Suprapubic skin (tissue), 4 donors: ENCODE measurements at places on chromosomes 7 and 10.

DNA sequence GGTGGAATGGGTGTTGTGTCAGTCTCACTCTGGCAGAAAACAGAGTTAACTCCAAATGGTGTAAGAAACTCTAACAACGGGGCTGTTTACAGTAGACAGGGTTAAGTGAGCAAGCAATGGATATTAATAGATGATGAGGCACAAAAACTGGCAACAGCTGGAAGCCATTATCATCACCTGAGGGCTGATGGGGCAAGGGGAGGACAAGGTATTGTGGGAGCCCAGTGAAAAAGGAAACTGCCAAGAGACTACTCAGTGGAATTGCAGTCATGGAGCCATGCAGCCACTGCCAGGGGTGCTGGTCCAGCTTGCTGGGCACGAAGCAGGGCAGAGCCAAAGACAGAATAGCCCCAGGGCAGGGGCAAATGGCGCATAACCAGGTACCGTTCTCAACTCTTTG is 260.7 kb downstream of the BICC1 start:
- H3K27me3 ChIP-seq = no peaks in the 10 kb centered on the region
- DNase-seq = no peak
- no peak overlapping the region for H3K27ac ChIP-seq
- H3K36me3 ChIP-seq = no peaks in the 10 kb centered on the region
- no peak overlapping the region for H3K4me3 ChIP-seq

DNA sequence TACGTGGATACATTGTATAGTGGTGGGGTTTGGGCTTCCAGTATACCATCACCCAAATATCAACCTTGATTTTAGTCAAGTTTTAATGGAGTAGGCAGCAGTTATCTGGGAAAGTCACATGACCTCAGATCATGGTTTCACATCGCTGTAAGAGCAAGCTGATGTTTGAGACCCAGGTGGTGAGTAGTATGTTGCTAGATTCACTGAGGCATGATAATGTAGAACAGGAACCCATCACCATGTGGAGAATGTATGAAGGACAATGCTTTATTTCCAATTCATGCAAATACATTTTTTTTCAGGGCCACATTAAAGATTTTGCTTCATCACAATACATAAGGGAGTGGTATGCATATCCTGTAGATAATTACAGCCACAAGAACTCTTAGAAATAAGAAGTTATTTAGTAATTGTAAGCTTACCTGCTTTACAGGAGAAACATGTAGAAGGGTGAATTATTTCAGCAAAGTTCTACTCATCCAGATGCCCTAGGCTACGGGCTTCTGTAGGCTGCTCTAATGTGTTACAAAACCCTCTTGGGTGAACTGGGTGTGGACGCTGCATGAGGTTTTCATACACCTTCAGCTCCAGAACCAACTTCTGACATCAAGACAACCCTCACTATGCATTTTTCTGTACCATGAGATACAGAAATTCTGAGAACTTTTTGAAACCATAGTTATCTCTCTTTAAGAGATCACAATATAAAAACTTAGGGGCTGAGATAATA is 27.6 kb upstream of the LAMB4 start:
- H3K36me3 ChIP-seq = no peaks in the 10 kb centered on the region
- no peak overlapping the region for H3K27ac ChIP-seq
- H3K27me3 ChIP-seq = no peaks in the 10 kb centered on the region

GRCh38 chr7:55129541-55130394 is 111.0 kb downstream of the EGFR start:
- H3K4me1 ChIP-seq = peaks cover 96% of the 10 kb centered on the region
- H3K27me3 ChIP-seq = no peaks in the 10 kb centered on the region
- H3K27ac ChIP-seq = peak overlapping the region; percentile 91
- H3K4me3 ChIP-seq = no peak overlapping the region
- DNase-seq = peak; percentile 59
- no peaks in the 10 kb centered on the region for H3K36me3 ChIP-seq

DNA sequence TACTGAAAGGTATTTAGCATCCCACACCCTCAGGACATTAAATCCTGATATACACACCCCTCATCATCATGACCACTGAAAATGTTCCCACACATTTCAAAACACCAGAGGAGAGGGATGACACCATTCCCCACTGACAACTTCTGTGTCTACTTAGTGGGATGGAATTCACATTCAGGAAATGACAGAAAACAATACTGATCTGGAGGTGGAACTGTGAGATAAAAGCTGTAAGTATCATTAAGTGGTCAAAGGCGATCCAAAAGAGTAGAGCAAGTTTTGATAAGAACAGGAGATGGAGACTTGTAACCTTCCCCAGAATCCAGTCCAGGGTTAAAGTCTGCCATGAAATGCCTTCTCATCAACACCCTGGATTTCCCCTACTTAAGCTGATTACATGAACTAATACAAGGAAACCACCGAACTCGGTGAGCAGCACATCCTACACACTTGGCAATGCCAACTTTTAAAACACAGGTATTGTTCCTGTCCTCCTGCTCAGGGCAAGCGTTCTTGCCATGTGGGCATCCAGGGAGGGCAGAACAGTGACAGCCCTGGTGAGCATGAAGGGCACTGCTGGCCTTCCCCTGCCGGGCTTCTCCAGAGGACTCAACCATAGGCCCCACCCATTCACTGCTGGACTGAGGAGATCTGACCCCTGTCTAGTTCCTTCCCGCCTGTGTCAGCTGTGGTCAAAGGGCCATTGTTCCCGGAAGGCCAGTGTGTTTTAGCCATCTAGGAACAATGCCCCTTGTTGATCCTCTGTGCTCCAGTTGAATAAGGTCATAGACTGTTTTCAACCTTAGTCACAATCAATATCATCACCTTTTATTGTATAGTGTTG is 85.0 kb downstream of the SGMS1 start:
- no peaks in the 10 kb centered on the region for H3K36me3 ChIP-seq
- H3K4me3 ChIP-seq = no peak overlapping the region
- H3K4me1 ChIP-seq = peaks cover 33% of the 10 kb centered on the region
- no peak overlapping the region for H3K27ac ChIP-seq

DNA sequence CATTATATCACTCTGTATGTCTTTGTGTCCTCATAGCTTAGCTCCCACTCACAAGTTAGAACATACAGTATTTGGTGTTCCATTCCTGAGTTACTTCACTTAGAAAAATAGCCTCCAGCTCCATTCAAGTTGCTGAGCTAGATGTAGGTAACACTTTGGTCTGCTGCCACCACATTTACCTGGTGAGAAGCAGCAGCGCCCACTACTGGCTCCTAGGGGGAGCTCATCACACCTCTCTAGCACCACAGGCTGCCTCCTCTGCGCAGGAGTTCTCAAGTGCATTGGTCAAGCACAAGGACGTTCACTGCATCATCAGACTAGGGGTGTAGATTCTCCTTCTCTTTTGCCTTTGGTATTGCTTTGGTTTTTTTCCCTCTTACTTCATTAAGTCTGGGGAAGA is 530.9 kb upstream of the AUTS2 start:
- no peaks in the 10 kb centered on the region for H3K4me1 ChIP-seq
- no peak overlapping the region for H3K27ac ChIP-seq
- no peak for DNase-seq
- H3K36me3 ChIP-seq = no peaks in the 10 kb centered on the region
- H3K4me3 ChIP-seq = no peak overlapping the region

GRCh38 chr10:5034588-5034987 is 30.9 kb upstream of the AKR1C2 start:
- H3K27me3 ChIP-seq = no peaks in the 10 kb centered on the region
- no peaks in the 10 kb centered on the region for H3K36me3 ChIP-seq
- H3K4me3 ChIP-seq = no peak overlapping the region

- no peak for DNase-seq
- no peak overlapping the region for H3K4me3 ChIP-seq
- H3K36me3 ChIP-seq = no peaks in the 10 kb centered on the region
- no peak overlapping the region for H3K27ac ChIP-seq
These were observed 67.5 kb upstream of the LRRC17 start for GRCh38 chr7:102845346-102845745.

- H3K36me3 ChIP-seq = no peaks in the 10 kb centered on the region
- no peak overlapping the region for H3K4me3 ChIP-seq
- no peaks in the 10 kb centered on the region for H3K27me3 ChIP-seq
These were observed 411.1 kb downstream of the GFRA1 start for GRCh38 chr10:115861864-115862263.

- no peak overlapping the region for H3K4me3 ChIP-seq
- DNase-seq = no peak
- no peaks in the 10 kb centered on the region for H3K27me3 ChIP-seq
- peak overlapping the region; percentile 13 for H3K27ac ChIP-seq
These were observed 227.2 kb upstream of the KLF14 start for GRCh38 chr7:130961128-130961601.

DNA sequence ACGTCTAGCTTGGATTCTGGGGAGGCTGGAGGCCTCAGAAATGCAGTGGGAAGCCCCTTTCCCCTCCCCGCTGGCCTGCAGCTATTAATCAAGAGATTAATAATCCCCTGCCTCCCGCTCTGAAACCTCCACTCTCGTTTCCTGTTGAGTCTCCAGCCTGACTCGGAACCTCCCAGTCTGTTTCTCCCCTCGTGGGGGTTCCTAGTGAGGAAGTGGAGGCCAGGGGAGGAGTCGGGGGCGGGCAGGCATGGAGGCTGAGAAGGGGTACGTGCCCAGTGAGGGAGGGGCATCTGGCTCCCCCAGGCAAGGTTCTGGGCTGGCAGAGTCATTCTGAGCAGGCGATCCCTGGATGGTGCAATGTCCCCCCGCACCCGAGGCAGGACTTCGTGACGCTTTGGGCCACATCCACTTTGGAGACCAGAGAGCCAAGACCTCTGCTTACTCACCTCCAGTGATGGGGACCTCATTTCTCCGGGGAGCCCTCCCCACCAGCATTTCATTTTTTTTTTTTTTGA is 73.6 kb downstream of the COL26A1 start:
- H3K4me1 ChIP-seq = no peaks in the 10 kb centered on the region
- H3K27ac ChIP-seq = no peak overlapping the region
- no peaks in the 10 kb centered on the region for H3K36me3 ChIP-seq
- no peak for DNase-seq
- H3K4me3 ChIP-seq = no peak overlapping the region
- peaks cover 54% of the 10 kb centered on the region for H3K27me3 ChIP-seq

GRCh38 chr10:14749070-14749809 is 25.5 kb downstream of the FAM107B start:
- DNase-seq = no peak
- no peak overlapping the region for H3K4me3 ChIP-seq

GRCh38 chr7:18689551-18689950 is 194.0 kb downstream of the HDAC9 start:
- no peaks in the 10 kb centered on the region for H3K36me3 ChIP-seq
- no peak for DNase-seq
- no peak overlapping the region for H3K4me3 ChIP-seq
- H3K27ac ChIP-seq = no peak overlapping the region
- no peaks in the 10 kb centered on the region for H3K27me3 ChIP-seq

DNA sequence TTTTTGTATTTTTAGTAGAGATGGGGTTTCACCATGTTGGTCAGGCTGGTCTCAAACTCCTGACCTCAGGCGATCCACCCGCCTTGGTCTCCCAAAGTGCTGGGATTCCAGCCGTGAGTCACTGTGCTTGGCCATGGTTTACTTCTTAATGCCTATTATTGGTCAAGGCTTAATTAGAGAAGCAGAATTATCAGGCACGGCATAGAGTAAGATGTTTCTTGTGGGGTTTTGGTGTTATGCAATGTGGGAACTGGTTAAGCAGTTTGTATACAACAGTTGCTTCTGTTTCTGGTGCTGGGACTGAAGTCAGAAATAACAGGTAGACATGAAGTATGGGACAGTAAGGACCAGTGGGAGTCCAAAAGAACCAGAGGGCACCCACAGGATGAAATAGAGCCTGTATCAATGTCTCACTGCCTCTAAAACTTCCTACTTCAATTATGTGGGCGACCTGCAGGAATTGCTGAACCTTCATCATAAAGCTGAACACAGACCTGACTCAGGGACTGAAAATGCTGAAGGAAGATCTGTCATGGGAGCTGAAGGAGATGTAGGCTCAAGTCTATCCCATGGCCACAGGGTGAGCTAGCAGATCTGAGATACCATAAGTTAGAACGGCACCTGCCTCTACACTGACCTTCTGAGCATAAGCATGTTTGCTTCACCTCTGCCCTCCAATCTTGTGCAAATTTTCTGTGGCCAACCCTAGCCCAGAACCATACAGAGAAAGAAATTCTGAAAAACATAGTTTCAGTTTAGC is 38.3 kb upstream of the VCL start:
- H3K27ac ChIP-seq = no peak overlapping the region
- no peak for DNase-seq
- H3K4me1 ChIP-seq = peaks cover 11% of the 10 kb centered on the region
- H3K4me3 ChIP-seq = no peak overlapping the region
- H3K36me3 ChIP-seq = no peaks in the 10 kb centered on the region
- H3K27me3 ChIP-seq = no peaks in the 10 kb centered on the region

- H3K4me3 ChIP-seq = no peak overlapping the region
- no peak overlapping the region for H3K27ac ChIP-seq
- H3K27me3 ChIP-seq = no peaks in the 10 kb centered on the region
- no peaks in the 10 kb centered on the region for H3K4me1 ChIP-seq
- no peak for DNase-seq
These were observed 37.2 kb upstream of the ZNF488 start for GRCh38 chr10:47421057-47421952.

- no peak overlapping the region for H3K4me3 ChIP-seq
- no peak overlapping the region for H3K27ac ChIP-seq
- peaks cover 86% of the 10 kb centered on the region for H3K36me3 ChIP-seq
- H3K4me1 ChIP-seq = peaks cover 13% of the 10 kb centered on the region
- H3K27me3 ChIP-seq = no peaks in the 10 kb centered on the region
- no peak for DNase-seq
These were observed 5.4 kb downstream of the POLD2 start for GRCh38 chr7:44117801-44118429.

GRCh38 chr7:51067757-51068156 is 248.9 kb downstream of the COBL start:
- H3K27ac ChIP-seq = no peak overlapping the region
- no peak for DNase-seq
- peaks cover 14% of the 10 kb centered on the region for H3K4me1 ChIP-seq
- H3K27me3 ChIP-seq = no peaks in the 10 kb centered on the region
- H3K36me3 ChIP-seq = no peaks in the 10 kb centered on the region

- no peak overlapping the region for H3K27ac ChIP-seq
- no peaks in the 10 kb centered on the region for H3K27me3 ChIP-seq
- no peaks in the 10 kb centered on the region for H3K36me3 ChIP-seq
- no peak overlapping the region for H3K4me3 ChIP-seq
These were observed 35.1 kb upstream of the COBL start for GRCh38 chr7:51351661-51352060.

GRCh38 chr7:44639671-44640321 is 33.4 kb downstream of the OGDH start:
- H3K4me3 ChIP-seq = no peak overlapping the region
- H3K36me3 ChIP-seq = no peaks in the 10 kb centered on the region
- H3K4me1 ChIP-seq = peaks cover 62% of the 10 kb centered on the region
- no peak for DNase-seq
- H3K27me3 ChIP-seq = no peaks in the 10 kb centered on the region

DNA sequence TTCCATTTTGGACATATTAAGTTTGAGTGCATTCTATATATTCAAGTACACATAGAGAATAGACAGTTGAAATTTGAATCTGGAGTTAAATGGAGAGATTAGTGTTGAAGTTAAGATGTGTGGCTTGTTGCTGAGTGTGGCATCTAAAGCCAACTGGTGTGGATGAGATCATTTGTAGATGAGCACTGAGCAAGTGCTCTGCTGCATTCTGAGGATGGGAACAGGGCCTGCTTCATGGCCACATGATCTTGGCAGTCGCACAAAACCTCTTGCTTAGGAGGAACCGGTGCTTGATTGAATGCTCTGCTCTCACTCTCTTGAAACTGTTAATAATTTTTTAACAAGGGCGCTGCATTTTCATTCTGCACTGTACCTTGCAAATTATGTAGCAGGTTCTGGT is 62.0 kb downstream of the EPDR1 start:
- DNase-seq = no peak
- H3K4me3 ChIP-seq = no peak overlapping the region
- H3K27ac ChIP-seq = no peak overlapping the region
- no peaks in the 10 kb centered on the region for H3K36me3 ChIP-seq
- no peaks in the 10 kb centered on the region for H3K27me3 ChIP-seq
